ENCODE measurements at places on chromosomes 13 and 19. TPM values are rescaled to one million over a fixed set of nuclear protein-coding genes. Genes with fewer than 3 reads are reported as not detected.

DNA sequence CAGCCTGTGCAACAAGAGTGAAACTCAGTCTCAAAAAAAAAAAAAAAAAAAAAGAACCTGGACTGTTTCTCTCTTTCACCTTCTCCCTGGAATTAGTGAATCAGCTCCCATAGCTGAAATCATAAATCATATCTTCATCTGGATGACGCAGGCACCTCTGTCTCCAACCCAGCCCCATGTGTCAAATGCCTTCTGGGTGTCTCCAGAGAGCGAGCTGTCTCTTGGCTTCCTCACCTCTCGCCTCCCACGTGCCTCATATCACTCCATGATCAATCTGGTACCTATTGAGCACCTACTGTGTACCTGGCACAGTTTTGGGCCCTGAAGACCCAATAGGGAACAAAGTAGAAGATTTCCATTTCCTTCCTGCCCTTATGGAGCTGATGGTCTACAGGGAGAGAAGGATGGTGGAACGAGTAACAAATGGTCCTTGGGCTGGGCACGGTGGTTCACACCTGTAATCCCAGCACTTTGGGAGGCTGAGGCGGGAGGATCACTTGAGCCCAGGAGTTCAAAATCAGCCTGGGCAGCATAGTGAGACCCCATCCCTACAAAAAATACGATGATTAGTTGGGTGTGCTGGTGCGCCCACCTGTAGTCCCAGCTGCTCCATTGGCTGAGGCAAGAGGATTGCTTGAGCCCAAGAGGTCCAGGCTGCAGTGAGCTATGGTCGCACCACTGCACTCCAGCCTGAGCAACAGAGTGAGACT, 2.5 kb downstream of the HSD11B1L start:
- DNase-seq, result no peak

Gene METTL21C
- total RNA-seq, result not detected

Gene XAB2
- 40.9 TPM for total RNA-seq

GRCh38 chr13:64849196-64849595, 2380.9 kb downstream of the PCDH9 start:
- no peak for DNase-seq

DNA sequence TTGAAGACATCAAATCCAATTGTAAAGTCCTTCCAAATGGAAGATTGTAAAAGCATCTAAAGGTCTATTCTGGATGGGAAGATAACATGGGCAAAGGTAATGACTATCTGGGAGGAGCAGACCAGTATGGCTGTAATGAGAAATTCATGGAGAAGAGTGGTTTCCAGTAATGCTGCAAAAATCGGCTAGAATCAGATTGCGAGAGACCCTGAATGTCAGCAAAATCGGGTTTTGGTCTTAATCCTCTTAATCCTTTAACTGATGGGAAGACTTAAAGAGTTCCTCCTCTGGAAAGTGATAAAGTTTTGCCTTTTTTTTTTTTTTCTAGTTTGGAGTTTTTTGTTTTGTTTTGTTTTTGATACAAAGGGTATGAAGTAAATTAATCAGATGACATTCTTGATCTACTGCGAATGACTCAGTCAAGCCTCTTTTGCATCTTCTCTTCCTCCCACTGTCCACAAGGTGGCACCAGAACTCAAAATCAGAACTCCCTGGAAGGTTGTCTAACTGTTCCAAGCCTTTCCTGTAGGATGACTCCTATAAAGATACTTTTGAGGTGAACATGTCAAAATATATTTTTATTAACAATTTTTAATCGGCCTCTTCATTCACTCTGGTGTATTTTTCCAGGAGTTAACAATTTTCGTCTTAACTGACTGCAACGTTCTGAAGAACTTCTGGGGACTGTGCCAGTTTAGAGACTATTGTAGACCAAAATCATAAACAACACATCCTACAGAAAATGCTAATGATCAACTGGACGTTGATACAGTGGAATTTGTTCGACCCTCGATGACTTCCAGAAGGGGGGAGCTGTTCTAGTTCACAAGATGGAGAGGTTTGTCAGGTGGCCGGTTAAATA, 213.3 kb upstream of the MIR17HG start:
- no peak for DNase-seq

DNA sequence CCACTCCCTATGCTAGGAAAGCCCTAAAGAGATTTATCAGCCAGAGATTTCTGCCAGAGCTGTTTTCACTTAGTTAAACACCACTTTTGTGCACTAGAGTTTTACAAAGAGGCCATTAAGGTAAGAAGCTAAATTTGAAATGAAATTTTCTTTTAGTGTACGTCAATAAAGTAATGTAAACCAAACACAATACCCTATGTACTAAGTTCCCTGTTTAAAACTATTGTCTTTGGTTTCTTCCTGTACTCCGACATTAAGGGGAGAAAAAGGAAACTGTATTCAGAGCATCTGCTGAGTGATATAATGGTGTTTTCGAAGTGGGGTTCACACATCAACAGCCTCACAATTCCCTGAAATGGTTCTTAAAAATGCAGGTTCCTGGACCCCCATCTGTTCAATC, 40.7 kb upstream of the STARD13 start:
- no peak for DNase-seq

Gene KLK4
- not detected for total RNA-seq

Gene NANOS3
- total RNA-seq, result 3.5 TPM

- no peak for DNase-seq
These were observed 97.6 kb upstream of the DACH1 start for GRCh38 chr13:71964491-71965100.

Gene TSKS
- not detected for total RNA-seq

GRCh38 chr19:22608441-22608840, 25.7 kb upstream of the ZNF492 start:
- peak; percentile 73 for DNase-seq

DNA sequence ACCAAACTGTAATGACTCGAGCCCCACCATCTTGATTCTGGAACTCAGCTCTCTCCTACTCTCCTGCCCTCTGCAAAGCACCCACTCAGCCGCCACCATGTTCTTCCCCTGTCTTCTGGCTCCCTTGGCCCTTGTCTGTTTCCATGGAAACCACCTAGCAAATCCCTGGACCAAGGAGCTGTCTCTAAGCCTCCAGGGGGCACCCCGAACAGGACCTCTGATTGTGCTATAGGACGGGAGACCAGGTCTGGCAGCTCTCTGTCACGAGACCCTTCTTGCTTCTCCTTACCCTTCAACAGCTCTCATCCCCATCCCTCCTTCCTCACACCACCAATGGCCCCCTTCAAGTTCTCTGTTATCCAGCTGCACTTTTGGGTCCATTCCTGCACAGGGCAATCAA, 277.7 kb upstream of the ZNF507 start:
- DNase-seq, result no peak

GRCh38 chr19:38900202-38900629, 447 bp downstream of the NFKBIB start:
- no peak for DNase-seq

DNA sequence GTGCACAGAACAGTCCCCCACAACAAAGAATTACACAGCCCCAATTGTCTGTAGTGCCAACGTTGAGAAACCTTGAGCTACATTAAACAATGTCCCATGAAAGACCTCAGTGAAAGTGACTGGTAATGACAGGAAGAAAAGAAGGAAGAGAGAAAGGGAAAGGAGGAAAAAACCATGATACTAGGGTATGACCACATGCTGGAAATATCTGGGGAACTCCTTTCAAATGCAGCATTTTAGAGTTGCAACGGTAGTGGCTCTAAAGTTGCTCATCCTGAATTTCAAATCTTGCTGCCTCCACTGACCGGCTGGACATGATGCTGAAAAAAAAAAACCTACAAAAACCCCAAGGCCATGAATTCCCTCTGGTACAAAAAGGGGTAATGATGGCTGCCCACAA, 26.5 kb downstream of the FPR3 start:
- DNase-seq, result no peak

- DNase-seq, result no peak
These were observed 53.4 kb downstream of the TSSK6 start for GRCh38 chr19:19461671-19462622.

Data from osteocyte (in vitro differentiated cells).